ENCODE measurements at places on chromosomes 6 and 20.

DNA sequence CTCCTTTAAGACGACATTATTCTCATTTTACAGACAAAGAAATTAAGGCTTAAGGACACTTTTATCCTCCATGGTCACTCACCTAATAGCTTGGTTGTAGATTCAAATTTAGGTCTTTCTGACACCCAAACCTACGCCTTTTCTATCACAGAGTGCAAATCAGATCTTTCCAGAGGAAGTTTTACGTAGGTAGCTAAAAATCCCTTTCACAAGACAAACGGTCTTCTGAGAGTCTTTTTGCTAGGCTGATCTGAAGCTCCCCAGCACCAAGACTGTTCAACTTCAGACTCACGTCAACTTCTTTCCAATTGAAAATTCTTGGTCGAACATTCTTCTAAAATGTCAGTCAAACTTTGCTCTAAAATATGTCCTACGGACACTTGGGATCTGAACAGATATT, 46.5 kb downstream of the BLOC1S5 start:
- no peak for DNase-seq

DNA sequence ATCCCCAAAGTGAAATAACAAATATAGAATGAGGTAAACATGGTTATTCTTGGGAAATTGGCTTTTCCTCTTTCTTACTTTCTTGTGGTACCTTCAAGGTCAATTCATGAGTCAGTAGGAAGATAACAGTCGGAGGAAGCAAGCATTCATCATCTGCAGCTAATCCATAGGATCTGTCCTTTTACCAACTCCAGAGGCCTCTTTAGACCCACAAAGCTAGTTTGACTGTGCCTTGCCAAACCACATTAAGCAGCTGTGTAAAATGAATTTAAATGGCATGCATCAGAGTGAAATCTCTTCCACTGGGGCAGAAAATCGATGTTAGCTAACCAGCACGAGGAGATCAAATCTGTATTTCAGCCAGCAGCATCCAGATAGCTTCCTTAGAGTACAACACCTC, 171.3 kb downstream of the TMEM242 start:
- peak; percentile 73 for DNase-seq

DNA sequence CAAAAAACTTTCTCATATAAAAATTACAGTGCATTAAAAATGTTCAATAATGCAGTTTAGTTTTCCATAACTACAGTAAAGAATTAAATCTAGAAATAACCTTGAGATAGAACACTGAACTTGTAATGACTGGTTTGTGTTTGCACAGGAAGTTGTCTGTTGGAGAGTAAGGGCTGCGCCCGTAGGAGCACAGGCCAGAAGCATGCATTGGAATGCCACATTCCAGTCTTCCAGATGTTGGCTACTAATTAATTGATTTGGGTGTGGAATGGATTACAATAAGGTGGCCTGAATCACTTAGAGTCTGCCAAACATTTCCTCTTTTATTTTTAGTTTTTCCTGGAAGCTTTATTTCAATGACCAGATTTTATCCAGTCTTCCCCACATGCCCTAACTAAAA, 582.6 kb upstream of the MMS22L start:
- no peak for DNase-seq

DNA sequence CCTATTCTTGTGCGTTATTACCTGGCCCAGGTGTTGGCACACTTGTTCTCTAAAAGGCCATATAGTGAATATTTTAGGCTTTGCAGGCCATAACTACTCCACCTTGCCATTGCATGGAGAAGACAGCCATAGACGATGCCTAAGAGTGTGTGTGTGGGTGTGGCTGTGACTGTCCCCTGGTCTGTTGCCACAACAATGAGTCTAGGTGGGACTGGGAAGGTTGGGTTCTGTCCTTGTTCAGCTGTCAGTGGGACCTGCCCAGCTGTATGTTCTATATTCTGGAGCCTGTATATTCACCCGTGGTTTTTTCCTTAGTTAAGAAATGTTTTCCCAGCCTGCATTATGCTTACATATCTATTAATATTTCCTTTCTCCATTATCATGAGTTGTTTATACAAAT, 38.6 kb downstream of the CEP43 start:
- no peak for DNase-seq

GRCh38 chr6:68427630-68428029, 207.5 kb upstream of the ADGRB3 start:
- no peak for DNase-seq

GRCh38 chr20:44135417-44136204, 51.4 kb downstream of the JPH2 start:
- DNase-seq = no peak

DNA sequence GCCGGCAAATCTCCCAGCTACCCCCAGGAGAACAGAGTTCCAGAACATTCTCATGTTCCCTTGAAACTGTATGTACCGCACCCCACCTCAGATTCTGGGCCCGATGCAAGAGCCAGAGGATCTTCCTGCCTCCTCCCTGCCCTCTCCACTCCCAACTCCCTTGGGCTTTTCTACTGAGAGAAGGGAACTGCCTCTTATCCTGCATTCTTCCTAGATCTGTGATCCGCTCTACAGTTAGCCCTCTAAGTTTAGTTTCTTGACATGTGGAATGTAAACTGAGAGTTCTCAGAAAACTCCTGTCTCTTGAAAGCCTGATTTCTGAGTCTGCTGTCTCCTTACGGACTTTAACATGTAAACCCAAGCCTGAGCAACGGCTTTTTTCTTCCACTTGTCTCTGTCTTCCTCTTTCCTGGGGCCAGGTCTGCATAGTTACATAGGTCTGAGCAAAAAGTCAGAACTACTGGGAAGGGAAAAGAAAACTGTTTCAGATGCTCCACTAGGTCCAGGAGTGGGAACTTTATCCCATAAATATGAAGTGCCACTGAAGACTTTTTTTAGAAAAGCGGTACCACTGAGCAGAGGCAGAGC, 86.5 kb upstream of the TNFAIP3 start:
- DNase-seq = no peak

GRCh38 chr6:37847704-37848103, 28.2 kb downstream of the ZFAND3 start:
- no peak for DNase-seq

- peak; percentile 10 for DNase-seq
Observed at GRCh38 chr6:133730881-133731280, 158.0 kb upstream of the TCF21 start.

GRCh38 chr6:17710331-17710730, 3.6 kb upstream of the NUP153 start:
- peak; percentile 22 for DNase-seq

- DNase-seq = peak; percentile 79
Observed at GRCh38 chr20:25867776-25868649, 171.4 kb upstream of the ZNF337 start.

DNA sequence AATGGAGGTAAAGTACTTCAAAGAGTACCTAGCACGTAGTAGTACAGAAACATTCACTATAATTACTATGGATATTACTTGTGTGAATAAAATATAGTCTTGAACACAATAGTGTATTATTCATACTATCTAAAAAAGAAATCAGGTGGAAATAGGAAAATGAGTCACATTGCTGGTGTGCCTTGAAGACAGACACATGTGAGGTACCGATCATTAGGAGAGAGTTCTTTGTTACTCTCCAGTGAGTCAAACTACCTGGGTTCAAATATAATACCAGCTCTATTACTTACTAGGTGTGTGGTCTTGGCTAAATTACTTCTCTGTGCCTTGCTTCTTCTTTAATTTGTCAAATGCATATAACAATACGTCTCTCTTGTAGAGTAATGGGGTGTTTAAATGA, 50.8 kb upstream of the BEND6 start:
- DNase-seq = no peak

DNA sequence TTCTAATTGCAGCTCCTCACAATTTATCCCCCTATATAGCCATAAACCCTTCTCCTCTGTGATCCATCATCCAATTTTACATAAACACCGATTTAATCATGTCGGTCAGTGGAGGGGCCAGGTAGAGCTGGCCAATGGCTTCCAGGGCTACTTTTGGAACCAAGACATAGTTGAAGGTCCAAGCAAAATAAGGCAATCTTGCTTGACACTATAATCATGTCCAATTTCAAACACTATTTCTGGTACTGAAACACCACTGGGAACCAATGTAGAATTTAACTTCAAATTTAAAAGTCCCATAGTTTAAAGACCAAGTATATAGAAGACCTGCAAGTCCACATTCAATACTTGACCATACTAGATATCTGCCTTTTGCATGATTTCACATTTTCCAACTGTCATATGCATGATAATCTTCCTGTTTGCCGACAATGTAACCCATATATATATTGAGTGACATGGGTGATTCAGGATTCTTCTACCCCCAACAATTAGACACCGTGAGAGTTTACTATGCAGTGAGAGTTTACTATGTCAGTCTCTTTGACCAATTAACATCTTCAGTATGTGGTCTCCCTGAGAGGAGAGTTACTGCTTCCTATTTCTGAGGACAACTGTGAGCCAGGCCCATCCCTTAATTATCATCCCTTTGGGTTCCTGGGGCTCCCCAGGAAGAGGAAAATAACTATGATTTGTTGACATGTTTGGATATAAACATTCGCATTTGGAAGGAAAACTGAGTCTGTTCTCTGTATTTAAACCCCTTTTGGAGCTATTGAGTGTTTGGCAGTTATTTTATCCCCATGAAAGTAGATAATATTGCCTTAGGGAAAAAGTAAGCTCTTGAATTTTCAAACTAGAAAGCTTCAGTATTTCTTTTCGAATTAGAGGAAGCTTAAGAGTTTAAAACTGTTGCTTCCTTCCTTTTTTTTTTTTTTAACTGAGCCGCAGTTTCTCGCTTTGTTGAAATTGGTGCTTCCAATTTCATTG, 31.8 kb downstream of the SAMD3 start:
- no peak for DNase-seq

DNA sequence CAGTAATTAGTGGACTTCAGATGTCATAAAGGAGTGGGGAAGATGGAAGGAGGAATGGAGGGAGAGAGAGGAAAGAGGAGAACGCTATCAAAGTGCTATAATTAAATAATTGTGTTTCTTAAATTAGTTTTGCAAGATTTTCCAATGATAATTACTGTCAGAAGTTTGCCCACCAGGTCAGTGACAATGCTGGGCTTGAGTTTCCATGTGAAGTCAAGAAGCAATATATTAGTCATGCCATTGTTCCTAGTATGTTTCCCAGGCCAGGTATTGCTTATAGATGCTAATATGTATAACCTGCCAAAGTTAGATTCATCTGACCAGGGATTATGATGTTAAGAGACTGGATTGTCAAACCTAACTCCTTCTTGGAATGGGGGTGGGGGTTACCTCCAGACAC, 131.9 kb downstream of the GJA10 start:
- no peak for DNase-seq

GRCh38 chr20:61748376-61748775, 317.3 kb downstream of the TAF4 start:
- no peak for DNase-seq

GRCh38 chr6:20833881-20834515, 299.7 kb downstream of the CDKAL1 start:
- DNase-seq = no peak

GRCh38 chr6:163191704-163192537, 222.6 kb upstream of the QKI start:
- peak; percentile 25 for DNase-seq

DNA sequence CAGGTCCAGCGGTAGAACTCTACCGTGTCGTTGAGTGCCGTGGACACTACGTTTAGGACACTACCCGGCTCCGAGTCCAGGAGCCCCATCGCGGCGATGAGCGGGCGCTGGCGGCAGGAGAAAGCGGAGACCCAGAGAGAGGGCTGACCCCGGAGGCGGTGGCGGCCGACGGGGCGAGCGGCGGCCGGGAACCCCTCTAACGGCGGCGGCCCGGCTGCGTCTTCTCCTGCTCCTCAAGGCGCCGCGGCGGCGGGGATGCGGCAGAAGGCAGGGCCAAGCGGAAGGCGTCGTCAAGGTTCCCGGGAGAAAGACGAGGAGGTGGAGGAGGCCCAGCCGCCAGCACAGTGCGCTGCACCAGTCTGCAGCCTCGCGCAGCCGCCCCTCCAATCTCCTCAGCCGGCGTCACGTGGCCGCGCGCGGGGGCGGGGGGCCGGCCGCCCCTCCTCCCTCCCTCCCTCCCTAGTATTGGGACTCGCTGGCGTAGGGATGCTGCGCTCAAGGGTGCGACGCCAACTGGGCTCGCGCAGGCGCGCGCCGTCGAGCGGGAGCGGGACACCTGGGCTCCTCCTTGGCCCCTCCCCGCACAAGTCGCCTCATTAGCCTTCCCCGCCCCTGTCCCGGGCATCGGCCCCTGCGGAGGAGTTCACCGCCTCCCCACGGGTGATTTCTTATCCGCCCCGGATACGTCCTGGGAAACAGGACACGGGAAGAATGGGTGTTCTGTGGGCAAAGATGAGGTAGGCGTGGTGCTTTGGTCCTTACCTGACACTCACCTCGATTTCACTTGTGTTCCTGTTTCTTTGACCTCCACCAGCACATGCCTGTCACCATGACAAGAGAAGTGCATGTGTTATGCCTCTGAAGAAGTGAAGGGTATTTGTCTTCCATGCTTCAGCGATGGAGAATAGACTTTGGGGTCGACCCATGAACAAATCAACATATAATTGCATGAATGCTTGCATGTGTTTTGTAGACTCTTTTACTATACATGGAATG, at the start of gene ELOVL4:
Gene ELOVL4 (minus strand): TSS at position 363 of the 996 bp plus-strand sequence. CDS start 274 bp downstream, at position 89.
- peak; percentile 84 for DNase-seq

DNA sequence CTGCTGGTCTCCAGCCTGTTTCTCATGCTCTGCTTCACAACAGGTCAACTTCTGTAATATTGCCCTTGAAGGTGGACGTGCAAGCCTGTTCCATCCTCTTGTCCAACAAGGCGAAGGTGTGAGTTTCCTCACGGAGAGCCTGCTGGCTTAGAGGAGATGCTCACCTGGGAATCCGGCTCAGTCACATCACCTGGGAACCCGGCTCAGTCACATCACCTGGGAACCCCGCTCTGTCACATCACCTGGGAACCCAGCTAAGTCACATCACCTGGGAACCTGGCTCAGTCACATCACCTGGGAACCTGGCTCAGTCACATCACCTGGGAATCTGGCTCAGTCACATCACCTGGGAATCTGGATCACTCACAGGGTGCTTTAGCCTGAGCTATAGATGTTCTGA, 230.1 kb downstream of the ERMARD start:
- no peak for DNase-seq

DNA sequence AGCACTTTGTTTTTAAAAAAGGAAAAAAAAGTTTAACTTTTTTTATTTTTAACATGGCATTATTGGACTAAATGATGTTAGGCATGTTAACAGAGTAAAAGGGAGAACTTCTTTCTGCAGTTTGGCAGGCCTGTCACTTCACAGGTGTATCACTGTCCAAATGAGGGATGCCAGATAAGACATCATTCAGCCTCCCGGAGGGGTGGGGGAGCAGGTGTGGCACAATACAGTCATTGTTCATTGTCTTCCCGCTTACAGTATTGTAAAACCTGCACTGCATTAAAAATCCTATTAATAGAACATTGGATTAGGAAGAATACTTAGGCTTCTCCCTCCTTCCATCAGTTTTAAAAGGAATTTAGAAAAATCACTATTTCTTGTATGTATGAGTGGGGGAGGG, 80.7 kb downstream of the CARMIL1 start:
- no peak for DNase-seq
